Activated T-cell treated with anti-CD3 and anti-CD28 coated beads, Interleukin-2, amount 50 U/mL, for 24 hours (primary cell): ENCODE measurements at places on chromosomes 11 and 22.

- H3K36me3 ChIP-seq, result no peaks in the 10 kb centered on the region
- H3K4me3 ChIP-seq, result no peak overlapping the region
- H3K27ac ChIP-seq, result no peak overlapping the region
- H3K27me3 ChIP-seq, result peaks cover 7% of the 10 kb centered on the region
Observed at GRCh38 chr22:44379817-44380755, 67.3 kb upstream of the SHISAL1 start.

DNA sequence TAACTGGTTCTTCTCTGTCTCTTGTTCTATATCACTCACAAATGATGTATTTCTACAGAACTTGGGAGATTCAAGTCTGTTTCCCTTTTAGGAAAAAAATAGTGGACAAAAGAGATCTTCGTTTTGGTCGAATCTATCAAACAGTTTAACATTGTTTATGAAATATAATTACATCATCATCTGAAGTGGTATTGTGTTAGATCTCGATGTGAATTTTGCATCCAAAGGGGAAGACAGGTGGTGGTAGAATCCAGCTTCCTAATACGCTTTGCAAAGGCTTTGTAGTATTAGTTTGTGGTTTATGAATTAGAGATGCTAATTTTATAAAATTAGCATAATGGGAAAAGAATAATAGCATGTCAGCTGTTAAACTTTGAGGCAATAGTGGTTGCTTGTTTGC is 3.4 kb downstream of the SIK2 start:
- no peak for DNase-seq
- H3K36me3 ChIP-seq, result peaks cover 3% of the 10 kb centered on the region
- no peak overlapping the region for H3K4me3 ChIP-seq
- peaks cover 30% of the 10 kb centered on the region for H3K4me1 ChIP-seq
- H3K27ac ChIP-seq, result no peak overlapping the region

- no peak overlapping the region for H3K4me3 ChIP-seq
- DNase-seq, result no peak
- H3K36me3 ChIP-seq, result no peaks in the 10 kb centered on the region
- H3K27ac ChIP-seq, result no peak overlapping the region
- peaks cover 59% of the 10 kb centered on the region for H3K4me1 ChIP-seq
Observed at GRCh38 chr22:39234867-39235687, 9.7 kb downstream of the PDGFB start.

- no peak overlapping the region for H3K27ac ChIP-seq
- H3K4me3 ChIP-seq, result no peak overlapping the region
- no peaks in the 10 kb centered on the region for H3K36me3 ChIP-seq
- DNase-seq, result no peak
- peaks cover 7% of the 10 kb centered on the region for H3K4me1 ChIP-seq
Observed at GRCh38 chr22:39486951-39487825, 14.9 kb upstream of the MIEF1 start.

- no peak overlapping the region for H3K4me3 ChIP-seq
- H3K4me1 ChIP-seq, result no peaks in the 10 kb centered on the region
- H3K27ac ChIP-seq, result no peak overlapping the region
- no peaks in the 10 kb centered on the region for H3K36me3 ChIP-seq
- peaks cover 18% of the 10 kb centered on the region for H3K27me3 ChIP-seq
- DNase-seq, result no peak
Observed at GRCh38 chr11:57288771-57289579, 35.8 kb downstream of the TNKS1BP1 start.

GRCh38 chr22:26711205-26711963 is 54.0 kb downstream of the MIAT start:
- H3K27me3 ChIP-seq, result no peaks in the 10 kb centered on the region
- H3K27ac ChIP-seq, result peak overlapping the region; percentile 50
- H3K4me3 ChIP-seq, result no peak overlapping the region
- peaks cover 29% of the 10 kb centered on the region for H3K4me1 ChIP-seq
- peaks cover 64% of the 10 kb centered on the region for H3K36me3 ChIP-seq

DNA sequence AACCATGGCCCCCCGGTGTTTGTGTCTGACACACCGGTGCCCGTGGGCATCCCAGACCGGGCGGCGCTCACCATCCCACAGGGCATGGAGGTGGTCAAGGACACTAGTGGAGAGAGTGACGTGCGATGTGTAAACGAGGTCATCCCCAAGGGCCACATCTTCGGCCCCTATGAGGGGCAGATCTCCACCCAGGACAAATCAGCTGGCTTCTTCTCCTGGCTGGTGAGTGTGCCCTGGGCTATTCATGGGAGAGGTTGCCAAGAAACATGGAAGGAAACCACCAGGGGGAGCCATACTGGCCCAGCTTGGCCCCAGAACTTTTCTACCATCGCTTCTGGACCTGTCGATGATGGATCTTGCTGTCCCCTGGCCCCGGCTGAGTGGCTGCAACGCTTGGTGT is 36.5 kb downstream of the PRDM11 start:
- peaks cover 22% of the 10 kb centered on the region for H3K27me3 ChIP-seq
- peaks cover 13% of the 10 kb centered on the region for H3K36me3 ChIP-seq
- DNase-seq, result no peak
- no peak overlapping the region for H3K27ac ChIP-seq

- no peaks in the 10 kb centered on the region for H3K27me3 ChIP-seq
- H3K4me1 ChIP-seq, result peaks cover 67% of the 10 kb centered on the region
- DNase-seq, result no peak
- H3K27ac ChIP-seq, result peak overlapping the region; percentile 77
- no peak overlapping the region for H3K4me3 ChIP-seq
Observed at GRCh38 chr11:2387266-2387987, 10.3 kb downstream of the CD81 start.

GRCh38 chr11:2287091-2287490 is 14.6 kb downstream of the C11orf21 start:
- DNase-seq, result no peak
- H3K36me3 ChIP-seq, result no peaks in the 10 kb centered on the region
- peak overlapping the region; percentile 66 for H3K27ac ChIP-seq
- H3K4me1 ChIP-seq, result peaks cover 7% of the 10 kb centered on the region
- H3K27me3 ChIP-seq, result no peaks in the 10 kb centered on the region

GRCh38 chr11:111570796-111571195 is 30.3 kb downstream of the LAYN start:
- no peak for DNase-seq
- no peaks in the 10 kb centered on the region for H3K4me1 ChIP-seq
- H3K27ac ChIP-seq, result no peak overlapping the region
- H3K4me3 ChIP-seq, result no peak overlapping the region
- peaks cover 3% of the 10 kb centered on the region for H3K27me3 ChIP-seq
- H3K36me3 ChIP-seq, result no peaks in the 10 kb centered on the region

DNA sequence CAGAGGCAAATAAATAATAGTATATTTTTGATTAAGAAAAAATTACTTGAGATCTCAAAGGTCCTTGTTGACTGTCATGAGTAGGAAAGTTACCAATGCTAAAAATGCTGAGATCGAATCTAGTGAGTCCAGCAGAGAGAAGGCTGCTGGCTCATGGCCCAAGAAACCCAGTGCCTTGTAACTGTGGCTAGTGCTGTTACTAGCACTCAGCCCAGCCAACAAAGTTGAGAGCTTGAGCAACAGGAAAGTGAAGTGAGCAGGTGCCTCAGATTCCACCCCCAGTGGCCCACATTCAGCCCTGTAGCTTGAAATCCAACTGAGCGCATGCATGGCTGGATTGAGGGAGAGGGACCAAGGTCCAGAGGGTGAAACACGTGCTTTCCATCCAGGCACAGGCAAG is 398.2 kb downstream of the SHANK2 start:
- H3K36me3 ChIP-seq, result no peaks in the 10 kb centered on the region
- no peaks in the 10 kb centered on the region for H3K4me1 ChIP-seq
- H3K4me3 ChIP-seq, result no peak overlapping the region
- no peak overlapping the region for H3K27ac ChIP-seq
- DNase-seq, result no peak
- peaks cover 5% of the 10 kb centered on the region for H3K27me3 ChIP-seq

DNA sequence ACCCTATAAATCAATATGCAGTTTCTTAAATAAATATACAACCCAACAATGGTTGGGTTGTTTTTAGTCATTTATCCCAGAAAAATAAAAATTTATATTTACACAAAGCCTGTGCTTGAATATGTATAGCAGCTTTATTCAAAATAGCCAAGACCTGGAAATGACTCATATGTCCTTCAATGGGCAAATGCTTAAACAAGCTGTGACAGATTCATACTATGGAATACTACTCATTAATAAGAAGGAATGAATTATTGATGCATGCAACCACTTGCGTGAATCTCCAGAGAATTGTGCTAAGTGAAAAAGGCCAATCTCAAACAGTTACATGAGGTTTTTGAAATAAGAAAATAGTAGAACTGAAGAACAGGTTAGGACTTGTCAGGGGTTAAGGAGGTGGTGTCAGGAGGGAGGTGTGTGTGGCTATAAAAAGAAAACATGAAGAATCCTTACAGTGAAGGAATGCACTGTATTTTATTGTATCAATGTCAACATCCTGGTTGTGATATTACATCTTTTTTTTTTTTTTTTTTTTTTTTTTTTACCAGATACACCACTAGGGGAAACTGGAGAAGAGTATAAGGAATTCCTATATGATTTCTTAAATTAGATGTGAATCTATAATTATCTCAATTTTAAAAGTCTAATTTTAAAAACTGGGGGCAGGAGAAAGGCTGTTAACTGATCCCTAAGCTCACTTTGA is 82.4 kb upstream of the CD44 start:
- peaks cover 22% of the 10 kb centered on the region for H3K36me3 ChIP-seq
- H3K4me3 ChIP-seq, result no peak overlapping the region
- H3K27me3 ChIP-seq, result no peaks in the 10 kb centered on the region
- no peak overlapping the region for H3K27ac ChIP-seq

GRCh38 chr22:42714768-42715390 is 5.8 kb downstream of the A4GALT start:
- no peak for DNase-seq
- no peaks in the 10 kb centered on the region for H3K36me3 ChIP-seq
- no peak overlapping the region for H3K27ac ChIP-seq
- H3K27me3 ChIP-seq, result peaks cover 74% of the 10 kb centered on the region

GRCh38 chr11:66068154-66068821 is 1.8 kb upstream of the PACS1 start:
- H3K36me3 ChIP-seq, result peaks cover 85% of the 10 kb centered on the region
- DNase-seq, result peak; percentile 81
- peak overlapping the region; percentile 94 for H3K27ac ChIP-seq
- H3K4me3 ChIP-seq, result peak overlapping the region; percentile 19
- H3K4me1 ChIP-seq, result peaks cover 73% of the 10 kb centered on the region
- no peaks in the 10 kb centered on the region for H3K27me3 ChIP-seq

DNA sequence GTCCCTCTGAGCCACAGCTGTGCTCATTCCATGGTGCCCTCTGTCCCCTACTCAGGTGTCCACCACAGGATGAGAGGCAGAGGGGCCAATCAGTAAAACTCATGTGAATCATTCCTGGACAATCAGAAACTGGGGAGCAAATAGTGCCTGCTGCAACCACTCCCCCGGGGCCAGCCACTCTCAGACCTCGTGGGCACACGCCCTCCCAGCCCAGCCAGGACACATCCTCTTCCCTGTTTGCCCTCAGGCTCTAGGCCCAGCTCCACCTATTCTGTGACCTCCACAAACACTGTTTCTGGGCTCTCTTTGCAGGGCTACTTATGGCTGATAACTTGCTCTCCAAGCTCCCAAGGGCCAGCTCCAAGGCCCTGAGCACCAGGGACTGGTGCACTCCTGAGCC is 14.0 kb upstream of the KCTD14 start:
- no peaks in the 10 kb centered on the region for H3K27me3 ChIP-seq
- H3K36me3 ChIP-seq, result no peaks in the 10 kb centered on the region
- H3K4me1 ChIP-seq, result peaks cover 15% of the 10 kb centered on the region
- H3K27ac ChIP-seq, result no peak overlapping the region
- no peak for DNase-seq

DNA sequence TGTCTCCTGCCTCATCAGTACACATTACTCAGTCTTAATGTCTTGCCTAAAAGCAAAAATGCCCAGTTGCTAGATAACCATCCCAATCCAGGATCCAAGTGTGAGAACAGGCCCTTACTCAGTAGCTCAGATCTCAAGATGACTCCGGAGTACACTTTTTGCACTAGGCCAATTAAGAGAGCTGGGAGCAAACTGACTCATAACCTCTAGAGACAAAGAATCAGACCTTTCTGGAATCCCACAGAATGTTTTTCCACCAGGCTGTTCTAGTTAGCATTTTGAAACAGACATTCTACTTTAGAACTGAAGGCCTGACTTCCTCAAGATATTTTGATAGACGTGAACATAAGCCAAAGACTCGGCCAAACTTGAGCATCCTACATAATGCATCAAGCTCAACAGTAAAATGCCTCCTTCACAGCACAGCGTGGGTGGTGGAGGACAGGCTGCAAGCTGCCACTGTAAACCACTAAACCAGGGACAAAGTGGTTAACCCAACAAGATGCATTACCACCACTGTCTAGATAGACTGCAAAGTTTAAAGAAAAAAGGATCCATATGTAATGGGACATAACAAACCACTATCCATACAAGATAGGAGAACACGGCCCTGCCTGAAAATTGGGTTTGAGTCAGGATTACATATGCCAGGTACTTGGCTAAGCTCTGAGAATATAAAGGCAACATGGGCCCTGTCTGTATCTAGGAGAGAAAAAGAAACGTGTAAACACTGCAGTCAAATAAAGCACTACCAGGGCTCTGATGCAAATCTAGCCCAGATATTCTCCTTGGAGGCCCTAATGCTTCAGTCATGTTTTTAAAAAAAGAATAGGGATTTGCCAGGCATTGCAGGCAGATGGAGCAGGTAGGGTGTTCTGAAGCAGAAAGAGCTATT is 48.3 kb downstream of the MYH9 start:
- peaks cover 98% of the 10 kb centered on the region for H3K36me3 ChIP-seq
- DNase-seq, result no peak
- H3K27me3 ChIP-seq, result no peaks in the 10 kb centered on the region
- peaks cover 95% of the 10 kb centered on the region for H3K4me1 ChIP-seq
- H3K4me3 ChIP-seq, result peak overlapping the region; percentile 57
- peak overlapping the region; percentile 100 for H3K27ac ChIP-seq

- H3K27ac ChIP-seq, result peak overlapping the region; percentile 20
Observed at GRCh38 chr11:126336138-126336541, 19.3 kb upstream of the ST3GAL4 start.

GRCh38 chr11:7892840-7893254 is 38.2 kb downstream of the OR10A6 start:
- no peak overlapping the region for H3K4me3 ChIP-seq
- H3K27ac ChIP-seq, result no peak overlapping the region
- H3K4me1 ChIP-seq, result peaks cover 4% of the 10 kb centered on the region
- no peaks in the 10 kb centered on the region for H3K36me3 ChIP-seq
- H3K27me3 ChIP-seq, result peaks cover 8% of the 10 kb centered on the region

GRCh38 chr11:123581651-123582399 is 72.6 kb downstream of the SCN3B start:
- peaks cover 11% of the 10 kb centered on the region for H3K36me3 ChIP-seq
- DNase-seq, result no peak
- no peak overlapping the region for H3K27ac ChIP-seq
- H3K27me3 ChIP-seq, result peaks cover 3% of the 10 kb centered on the region
- peaks cover 13% of the 10 kb centered on the region for H3K4me1 ChIP-seq
- no peak overlapping the region for H3K4me3 ChIP-seq

- H3K27ac ChIP-seq, result no peak overlapping the region
- no peaks in the 10 kb centered on the region for H3K36me3 ChIP-seq
- H3K27me3 ChIP-seq, result no peaks in the 10 kb centered on the region
Observed at GRCh38 chr11:77448269-77448668, 25.6 kb downstream of the PAK1 start.

DNA sequence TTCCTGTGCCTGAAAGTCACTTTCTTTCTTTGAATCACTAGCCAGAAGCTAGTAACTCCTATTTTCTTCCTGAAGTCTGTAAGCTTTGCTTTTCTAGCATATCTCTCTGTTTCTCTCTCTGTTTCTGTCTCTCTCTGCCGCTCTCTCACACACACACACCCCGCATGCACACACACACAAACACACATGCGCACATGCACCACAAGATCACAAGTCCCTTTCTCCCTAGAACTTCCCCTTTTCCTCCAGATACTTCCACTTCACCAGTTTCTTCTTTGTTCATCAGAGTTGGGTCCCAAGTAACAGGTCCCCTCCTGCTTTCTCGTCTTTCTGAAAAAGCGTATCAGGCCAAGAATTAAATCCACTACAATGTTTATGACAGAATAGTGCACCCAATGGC is 148.5 kb upstream of the HSD17B12 start:
- no peak overlapping the region for H3K27ac ChIP-seq
- DNase-seq, result no peak
- peaks cover 35% of the 10 kb centered on the region for H3K27me3 ChIP-seq
- H3K4me1 ChIP-seq, result no peaks in the 10 kb centered on the region
